ENCODE measurements at places on chromosomes 5 and 9.

DNA sequence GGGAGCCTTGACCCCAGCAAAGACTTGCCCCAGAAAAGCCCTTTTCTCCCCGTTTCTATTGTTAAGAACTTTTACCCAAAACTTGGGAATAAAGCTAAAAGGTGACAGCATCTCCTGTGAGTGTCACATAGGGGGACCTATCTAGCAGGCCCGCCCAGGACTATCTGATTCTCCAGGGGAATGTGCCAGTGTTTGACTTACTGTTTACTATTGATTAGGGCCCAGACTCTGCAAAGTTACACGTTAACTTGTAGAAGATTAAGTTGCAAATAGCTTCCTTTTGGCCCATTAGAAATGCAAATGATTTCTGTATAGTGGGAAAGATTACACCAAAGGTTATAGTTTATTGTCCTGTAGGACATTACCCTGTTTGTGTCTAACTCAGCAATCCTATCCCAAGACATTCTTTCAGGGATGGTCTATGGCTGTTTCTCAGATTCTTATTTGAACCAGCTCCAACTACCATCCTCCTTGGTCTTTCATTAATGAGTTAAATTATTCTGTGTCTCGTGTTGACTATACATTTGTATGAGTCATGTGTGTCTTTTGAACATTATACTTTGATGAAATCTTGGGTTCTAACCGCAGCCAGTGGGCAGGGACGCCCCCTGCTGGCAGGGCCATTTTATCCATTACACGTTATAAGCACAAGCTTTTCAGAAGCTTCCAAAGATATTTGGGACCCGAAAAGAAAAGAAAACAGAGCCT, 60.7 kb downstream of the HRH2 start:
- DNase-seq, result peak; percentile 59

DNA sequence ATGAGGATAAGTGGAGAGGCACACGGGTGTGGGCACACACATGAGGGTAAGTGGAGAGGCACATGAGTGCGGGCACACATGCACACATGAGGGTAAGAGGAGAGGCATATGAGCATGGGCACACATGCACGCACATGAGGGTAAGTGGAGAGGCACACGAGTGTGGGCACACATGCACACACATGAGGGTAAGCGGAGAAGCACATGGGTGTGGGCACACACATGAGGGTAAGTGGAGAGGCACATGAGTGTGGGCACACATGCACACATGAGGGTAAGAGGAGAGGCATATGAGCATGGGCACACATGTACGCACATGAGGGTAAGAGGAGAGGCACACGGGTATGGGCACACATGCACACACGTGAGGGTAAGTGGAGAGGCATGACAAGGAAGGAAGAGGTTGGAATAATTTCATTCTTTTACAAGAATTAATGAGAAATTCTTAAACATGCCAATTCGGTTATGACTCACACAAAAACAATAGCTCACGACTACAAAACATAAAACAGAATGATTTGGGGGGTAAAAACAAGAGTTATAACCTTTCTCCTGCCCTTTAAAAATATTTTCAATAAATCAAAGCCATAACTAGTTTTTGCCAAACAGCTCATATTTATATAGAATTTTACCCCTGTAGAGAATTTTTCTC, 67.5 kb downstream of the APBA1 start:
- no peak for DNase-seq

- DNase-seq, result no peak
Observed at GRCh38 chr9:94654165-94654894, 15.0 kb upstream of the FBP1 start.

GRCh38 chr5:15993919-15994318, 185.7 kb downstream of the MARCHF11 start:
- DNase-seq, result no peak

DNA sequence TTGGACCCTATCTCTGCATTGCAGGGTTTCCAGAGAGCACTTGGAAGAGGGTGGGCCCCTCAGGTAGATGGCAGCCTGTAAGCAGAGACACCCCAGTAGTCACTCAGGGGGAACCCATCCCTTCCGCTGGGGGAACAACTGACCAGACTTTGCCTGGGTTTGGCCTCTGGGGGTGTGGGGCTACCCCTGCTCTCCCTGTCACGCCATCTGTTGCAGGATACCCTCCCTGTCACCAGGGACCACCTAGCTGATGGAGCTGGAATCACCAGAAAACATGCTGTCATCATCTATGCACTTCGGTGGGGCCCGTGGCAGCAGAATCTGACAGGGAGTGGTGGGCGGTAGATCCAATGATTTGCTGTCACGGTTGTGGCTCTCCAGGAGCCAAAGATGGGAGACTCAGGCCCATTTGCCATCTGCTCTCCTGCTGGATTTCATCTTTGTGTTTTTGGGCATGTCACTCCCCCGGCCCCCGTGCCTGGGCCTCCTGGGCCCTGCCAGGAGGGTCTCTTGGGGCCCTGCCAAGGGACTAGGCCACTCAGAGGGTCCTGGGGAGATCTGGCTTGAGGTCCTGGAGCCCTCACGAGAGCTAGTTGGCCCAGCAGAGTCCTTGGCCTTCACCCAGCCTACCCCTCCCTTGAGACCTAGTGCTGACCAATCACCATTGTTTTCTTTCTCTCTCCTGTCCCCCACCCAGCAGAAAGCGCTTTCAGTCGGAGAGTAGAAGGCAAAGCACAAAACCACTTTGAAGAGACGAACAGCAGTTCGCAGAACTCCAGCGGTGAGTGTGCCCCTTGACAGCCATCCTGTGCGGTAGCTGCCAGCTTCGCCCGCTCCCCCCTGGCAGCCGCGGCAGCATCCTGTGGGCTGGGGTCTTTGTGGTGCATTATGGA, 45.9 kb downstream of the AMBP start:
- no peak for DNase-seq

GRCh38 chr5:170986598-170986997, 124.8 kb downstream of the RANBP17 start:
- DNase-seq, result no peak

- DNase-seq, result no peak
Observed at GRCh38 chr5:55470282-55470681, 64.5 kb downstream of the PLPP1 start.

- DNase-seq, result no peak
Observed at GRCh38 chr9:130484362-130485072, 39.8 kb downstream of the ASS1 start.

DNA sequence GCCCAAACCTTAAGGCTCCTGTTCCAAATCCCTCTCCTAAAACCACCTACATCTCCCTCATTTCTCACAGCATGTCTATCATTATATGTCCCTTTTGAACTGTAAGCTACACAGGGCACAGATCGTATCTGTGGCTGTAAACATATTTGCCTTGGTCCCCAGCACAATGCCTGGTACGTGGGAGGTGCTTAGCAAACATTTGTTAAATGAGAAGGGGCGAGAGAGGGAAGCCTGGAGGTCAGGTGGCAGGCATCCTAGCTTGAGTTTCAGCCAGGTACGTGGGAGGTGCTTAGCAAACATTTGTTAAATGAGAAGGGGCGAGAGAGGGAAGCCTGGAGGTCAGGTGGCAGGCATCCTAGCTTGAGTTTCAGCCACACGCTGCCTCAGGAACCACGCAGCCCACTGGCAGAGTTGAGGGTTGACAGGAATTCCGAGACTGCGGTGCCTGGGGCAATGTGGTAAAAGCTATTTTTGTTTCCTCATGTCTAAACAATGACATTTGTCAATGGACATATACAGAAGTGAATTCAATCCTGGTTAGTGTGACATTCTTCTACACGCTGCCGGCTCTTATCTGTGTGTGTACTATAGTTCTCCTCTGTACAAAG, 113.6 kb downstream of the EFNA5 start:
- DNase-seq, result no peak

DNA sequence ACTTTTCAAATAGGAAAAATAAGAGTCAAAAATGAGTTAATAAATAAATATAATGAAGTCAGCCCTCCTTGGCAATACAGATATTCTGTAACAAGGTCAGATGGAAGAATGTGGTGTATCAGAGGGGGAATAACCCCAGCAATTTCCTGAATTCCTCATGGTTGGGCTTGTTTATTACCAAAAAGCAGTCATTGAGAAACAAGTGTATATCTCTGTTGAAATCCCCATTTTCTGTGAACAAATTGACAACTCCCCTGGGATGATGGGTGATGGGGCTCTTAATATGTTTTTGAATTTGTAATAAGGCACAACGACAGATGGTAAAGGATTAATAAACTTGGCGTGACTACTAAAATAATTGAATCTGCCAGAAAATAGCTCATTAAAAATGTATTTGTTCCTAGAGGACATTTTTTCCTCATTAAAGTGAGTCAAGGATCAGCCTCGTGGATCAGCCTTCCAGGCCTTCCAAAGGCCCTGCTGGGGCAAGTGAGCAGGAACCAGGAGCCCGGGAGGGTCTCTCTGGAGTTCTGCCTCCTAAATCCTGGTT, 34.2 kb downstream of the THBS4 start:
- DNase-seq, result no peak

DNA sequence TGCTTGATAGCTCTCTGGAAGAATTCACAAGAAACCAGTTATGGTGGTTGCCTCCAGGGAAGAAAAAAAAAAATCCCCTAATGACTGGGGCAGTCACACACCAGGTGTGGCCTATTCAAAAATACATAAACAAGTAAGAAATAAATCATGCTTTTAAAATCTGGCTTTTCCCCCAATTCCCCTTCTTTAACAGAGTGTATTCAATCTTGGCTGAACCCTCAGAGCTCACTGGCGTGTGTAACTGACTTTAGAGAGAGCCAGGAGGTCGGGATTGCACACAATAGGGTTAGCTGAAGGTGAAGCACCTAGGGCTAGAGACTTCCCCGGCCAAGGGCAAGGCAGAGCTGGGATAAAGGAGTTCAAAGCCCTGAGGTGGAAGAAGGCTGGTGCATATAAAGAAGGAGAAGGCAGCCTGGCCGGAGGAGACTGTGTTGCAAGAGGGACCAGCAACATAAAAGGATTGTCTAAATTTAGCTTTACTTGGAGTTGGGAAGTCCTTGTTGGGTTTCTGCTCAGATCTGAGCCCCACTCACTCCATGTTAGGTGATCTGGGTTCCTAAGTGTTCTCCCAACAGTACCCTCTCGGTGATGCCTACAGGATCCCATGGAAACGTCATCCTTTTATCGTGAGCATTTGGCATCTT, 19.7 kb downstream of the FNBP1 start:
- no peak for DNase-seq

GRCh38 chr5:104045987-104046386, 483.4 kb upstream of the NUDT12 start:
- no peak for DNase-seq

GRCh38 chr9:73219985-73220626, 68.4 kb downstream of the ANXA1 start:
- no peak for DNase-seq

DNA sequence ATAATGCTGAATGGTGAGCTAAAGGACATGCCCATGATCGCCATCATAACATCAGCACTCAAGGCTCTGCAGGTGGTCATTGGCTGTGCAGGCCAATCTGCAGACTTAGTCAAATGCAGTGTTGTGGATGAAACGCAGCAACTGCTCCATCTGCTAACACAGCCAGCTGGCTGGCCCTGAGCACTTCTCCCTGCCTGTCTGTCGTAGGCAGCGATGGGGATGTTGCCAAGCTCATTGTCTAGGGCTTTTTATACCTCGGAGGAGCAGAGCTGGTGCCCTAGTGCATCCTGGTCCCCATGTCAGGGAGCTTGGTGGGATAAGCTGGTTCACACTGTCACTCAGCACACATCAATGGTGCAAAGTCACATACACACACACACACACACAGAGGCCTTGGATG, 189.4 kb downstream of the TENT4A start:
- no peak for DNase-seq

Measured in stimulated activated CD4-positive, alpha-beta T cell treated with anti-CD3 and anti-CD28 coated beads, TNF-alpha, amount 100 ng/mL, for 48 hours (primary cell).